ENCODE measurements at places on chromosomes 7 and 10.

DNA sequence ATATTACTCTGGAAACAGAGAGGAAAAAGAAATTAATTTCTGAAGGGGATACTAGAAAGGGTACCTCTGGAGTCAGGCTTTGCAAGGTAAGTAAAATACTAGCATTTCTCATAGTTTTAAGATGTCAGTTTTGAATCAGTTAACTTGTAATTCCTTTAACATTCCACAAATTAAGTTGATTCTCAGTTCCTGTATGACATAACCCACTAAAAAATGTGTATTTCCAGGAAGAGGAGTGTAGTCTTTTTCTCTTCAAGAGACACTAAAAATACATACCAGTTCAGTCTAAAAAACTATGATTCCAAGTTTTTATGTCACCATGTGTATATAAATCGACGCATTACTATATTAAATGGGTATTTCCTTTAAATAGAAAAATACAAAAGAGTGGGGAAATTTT is 113.2 kb downstream of the CDK6 start:
- no peak for DNase-seq

DNA sequence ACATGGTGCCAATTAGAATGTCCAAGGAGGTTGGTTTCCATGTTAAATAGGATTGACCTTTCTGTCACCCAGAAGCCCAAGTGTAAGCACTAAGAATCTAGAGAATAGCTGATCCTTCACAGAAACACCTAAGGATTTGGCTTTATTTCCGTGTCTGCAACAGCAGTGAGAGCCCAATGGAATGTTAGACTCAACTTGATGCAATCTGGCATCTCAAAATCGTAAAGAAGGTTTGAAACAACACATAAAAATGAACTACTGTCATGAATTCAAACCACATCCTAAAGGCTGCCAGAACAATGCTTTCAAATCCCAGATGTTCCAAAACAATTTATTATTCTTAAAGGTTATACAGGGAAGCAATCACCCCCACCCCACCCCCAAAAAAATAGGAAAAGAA is 18.6 kb downstream of the PPP1R3C start:
- no peak for DNase-seq

DNA sequence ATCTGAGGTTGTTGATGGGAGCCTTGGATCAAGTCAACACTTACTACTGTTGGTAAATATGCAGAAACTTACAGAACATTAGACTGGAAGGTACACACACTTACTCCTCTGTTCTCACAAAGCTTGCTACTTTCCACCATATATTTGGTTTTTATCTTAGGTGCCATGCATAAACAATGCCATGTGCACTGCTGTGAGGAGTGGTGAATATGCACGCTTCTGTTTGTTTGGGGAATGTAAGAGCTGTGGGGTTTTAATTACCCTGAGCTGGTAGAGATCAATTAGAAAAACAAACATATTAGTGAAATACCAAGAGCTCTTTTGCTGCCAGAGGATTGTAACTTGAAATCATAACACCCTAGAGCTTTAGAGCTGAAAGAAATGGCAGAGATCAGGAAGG is 79.8 kb upstream of the ARID5B start:
- DNase-seq: no peak

- no peak for DNase-seq
Measured at GRCh38 chr10:43524434-43525247, 49.8 kb downstream of the ZNF239 start.

GRCh38 chr10:75926763-75927162 is 495.3 kb downstream of the LRMDA start:
- no peak for DNase-seq

DNA sequence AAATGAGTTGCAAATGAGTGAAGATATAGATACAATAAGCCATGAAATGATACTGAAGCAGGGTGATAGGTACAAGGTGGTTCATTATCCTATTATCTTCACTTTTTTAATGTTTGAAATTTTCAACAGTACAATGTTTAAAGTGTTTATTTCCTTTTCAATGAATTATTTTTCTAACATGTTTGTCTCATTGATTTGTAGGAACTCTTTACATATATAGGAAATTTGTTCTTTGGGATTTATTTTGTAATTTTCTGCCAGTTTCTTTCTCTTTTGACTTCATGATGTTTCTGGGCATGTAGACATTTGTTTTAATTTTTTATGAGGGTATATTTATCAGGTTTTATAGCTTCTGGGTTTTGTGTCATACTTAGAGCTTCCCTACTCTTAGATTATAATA is 108.9 kb downstream of the EXOC4 start:
- DNase-seq: no peak

- no peak for DNase-seq
Measured at GRCh38 chr7:121901026-121901425, 28.1 kb downstream of the PTPRZ1 start.

DNA sequence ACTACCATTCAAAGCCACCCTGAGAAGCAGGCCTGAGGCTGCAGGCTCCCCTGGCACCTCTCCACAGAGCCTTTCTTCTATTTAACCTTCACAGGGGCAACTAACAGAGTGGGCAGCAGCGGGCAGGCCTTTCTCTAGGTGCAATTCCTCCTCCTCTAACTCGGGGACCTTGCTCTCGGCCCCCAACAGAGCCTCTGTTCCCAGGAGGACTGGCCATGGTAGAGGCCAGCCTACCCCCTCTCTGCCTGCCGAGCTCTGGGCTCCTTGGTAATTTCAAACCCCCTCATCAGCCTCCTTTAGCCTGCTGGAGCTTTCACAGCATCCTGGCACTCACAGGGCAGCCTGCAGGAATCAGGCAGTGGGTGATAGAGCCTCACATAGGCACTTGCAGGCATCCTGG is 920.8 kb upstream of the ZNF722 start:
- DNase-seq: no peak

- no peak for DNase-seq
Measured at GRCh38 chr7:159112136-159113011, 32.3 kb downstream of the VIPR2 start.

DNA sequence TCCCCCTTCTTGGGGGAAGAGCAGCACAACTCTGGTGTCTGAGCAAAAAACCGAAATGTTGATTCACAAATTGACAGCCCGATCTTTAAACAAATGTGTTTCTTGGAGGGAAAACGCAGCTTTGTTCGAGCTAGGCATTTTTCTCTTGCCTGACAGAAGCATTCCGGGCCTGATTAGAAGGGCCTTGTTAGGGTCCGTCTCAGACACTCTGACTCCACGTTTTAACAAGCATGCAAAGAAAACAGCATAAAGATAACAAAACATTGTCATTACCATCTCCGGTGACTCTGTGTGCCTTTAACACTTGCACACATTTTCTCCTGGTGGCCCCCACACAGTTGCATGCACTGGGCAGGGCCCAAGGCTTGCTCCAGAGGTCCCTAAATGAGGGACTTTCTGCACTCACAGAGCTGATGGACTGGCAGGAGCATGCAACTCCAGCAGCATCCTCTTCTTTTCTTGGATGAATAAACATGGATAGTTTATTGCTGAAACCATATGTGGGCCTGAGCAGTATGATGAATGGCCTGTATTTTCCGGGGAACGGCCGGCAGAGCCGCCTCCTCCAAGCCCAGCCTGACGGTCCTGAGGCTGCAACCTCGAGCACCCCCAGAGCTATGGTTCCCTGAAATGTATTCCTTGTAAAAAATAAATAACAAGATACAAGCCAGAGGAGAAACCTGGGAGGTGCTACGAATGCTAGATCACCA is 50.9 kb downstream of the EBF3 start:
- DNase-seq: no peak

GRCh38 chr7:104264285-104264684 is 56.5 kb upstream of the ORC5 start:
- no peak for DNase-seq

- no peak for DNase-seq
Measured at GRCh38 chr10:75717126-75717916, 285.9 kb downstream of the LRMDA start.
